HAP-1 (cell line): ENCODE measurements at places on chromosomes 3 and 15.
A peak's percentile ranks its signal among the peaks of the same experiment; 100 is the strongest.

- peak; percentile 70 for DNase-seq
Observed at GRCh38 chr3:150922611-150923010, 17.4 kb upstream of the MINDY4B start.

- no peak for DNase-seq
Observed at GRCh38 chr3:170033489-170033888, 4.3 kb upstream of the GPR160 start.

DNA sequence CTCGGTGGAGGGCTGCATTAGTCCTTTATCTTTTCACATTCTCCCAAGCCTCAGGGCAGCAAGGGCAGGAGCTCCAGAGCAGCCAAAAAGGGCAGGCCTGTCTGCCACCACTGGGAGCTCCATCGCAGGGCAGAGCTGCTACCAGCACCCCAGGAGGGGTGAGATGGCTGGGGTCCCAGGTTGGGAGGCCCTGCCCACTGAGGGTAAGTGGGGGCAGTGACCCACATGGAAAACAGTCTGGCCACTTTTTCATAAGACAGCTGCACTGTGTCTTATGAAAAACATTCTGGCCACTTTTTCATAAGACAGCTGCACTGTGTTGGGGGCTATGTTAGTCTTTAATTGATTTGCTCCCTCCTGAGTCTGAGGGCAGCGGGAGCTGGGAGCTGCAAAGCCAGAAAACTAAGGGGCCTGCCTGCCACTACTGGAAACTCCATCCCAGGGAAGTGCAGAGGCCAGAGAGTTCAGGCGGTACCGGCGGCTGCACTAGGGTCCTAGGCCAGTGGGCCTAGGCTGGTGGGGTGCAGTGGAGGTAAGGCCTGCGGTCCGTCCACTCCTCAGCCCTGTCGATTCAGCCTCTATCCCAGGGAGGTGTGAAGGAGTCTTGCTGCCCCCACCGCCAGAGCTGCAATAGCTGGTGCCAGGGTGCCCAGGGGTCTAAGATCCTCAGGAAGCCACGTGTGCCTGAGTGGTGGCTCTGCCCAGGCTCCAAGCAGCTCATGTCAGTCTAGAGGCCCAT, 45.4 kb downstream of the TMCO5A start:
- no peak for DNase-seq

DNA sequence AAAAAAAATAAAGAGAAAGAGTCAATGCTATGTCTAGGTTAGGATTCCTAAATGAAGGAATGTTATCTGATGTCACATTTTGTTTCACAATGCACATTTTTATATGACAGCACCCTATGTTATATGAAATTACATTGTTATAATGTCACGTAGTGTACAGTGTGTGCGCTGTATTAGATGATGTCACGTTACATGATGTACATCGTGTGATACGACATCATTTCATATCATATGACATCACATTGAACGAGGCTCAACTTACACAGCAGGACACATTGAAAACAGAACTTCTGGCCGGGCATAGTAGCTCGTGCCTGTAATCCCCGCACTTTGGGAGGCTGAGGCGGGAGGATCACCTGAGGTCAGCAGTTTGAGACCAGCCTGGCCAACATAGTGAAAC, 150.0 kb downstream of the OCA2 start:
- DNase-seq = no peak

GRCh38 chr3:56825567-56826438, 24.1 kb upstream of the ARHGEF3 start:
- DNase-seq = no peak

DNA sequence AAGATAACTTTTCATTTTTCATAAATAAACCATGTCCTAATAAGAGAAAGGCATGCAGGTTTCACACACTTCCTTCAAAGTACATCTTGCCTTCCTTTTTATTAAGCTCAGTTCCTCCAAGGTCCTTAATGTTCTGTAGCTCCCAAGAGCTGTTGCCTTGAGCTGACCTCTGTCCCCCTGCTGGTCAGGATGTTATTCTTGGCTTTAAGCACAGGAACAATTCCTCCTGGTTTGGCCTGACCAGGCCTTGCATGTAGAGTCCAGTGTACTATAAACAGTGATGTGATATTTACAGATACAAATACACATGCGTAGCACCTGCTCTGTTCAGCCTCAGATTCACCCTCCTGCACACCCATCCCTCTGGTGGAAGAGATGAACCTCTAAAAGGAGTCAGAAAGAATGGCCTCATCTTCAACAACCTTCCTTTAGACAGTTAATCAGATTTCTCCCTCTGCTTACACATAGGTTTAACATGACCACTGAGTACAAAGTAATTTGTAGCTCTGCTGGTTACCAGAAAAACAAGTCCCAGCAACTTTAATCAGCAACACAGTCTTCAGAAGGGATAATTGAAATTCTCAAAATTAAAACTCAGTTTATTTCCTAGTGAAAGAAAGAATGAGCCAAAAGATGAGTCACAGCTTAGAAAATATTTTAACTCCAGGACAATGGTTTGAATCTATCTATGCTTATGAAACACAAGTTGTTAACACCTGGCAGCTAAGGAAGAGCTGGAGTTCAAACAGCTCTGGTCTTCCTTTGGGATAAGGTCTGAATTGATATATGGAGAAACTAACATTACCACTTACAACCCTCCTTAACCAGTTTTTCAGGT, 46.5 kb downstream of the PTPN9 start:
- DNase-seq = no peak

DNA sequence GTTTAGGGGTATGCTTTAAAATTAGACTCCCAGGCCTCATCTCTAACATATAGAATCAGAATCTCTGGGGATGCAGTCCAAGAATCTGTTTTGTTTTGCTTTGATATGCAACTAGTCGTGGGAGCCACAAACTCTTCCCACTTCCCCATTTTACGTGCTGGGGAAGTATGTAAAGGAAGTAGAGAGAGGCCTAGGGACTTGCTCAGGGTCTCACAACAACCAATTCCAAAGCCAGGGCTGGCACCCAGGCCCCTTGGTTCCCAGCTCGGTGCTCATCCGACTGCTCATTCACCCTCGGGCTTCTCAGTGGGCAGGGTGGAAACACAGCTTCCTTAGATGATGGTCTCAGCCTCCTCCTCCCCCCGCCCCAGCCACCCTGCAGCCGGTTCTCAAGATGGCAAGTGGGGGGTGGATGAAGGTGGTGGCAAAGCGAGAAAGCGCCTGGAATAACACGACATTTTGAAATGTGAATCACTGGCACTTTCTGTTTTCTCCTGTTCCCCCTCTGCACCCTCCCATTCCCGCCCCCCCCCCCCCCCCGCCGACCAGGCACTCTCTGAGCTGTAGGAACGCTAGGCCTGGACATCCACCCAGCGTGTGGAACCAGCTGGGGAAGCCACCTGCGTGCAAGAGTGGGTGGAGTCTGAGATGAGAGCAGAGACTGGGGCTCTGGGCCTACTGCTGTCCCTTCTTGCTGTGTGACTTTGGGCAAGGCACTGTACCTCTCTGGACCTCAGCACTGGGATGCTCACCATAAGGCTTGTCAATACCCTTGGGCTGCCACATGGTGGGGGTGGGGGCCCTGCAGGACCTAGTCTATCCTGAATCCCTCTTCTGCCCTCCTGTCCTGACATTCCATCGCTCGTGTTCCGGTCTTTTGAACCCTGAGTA, 214.5 kb downstream of the RPLP1 start:
- no peak for DNase-seq

GRCh38 chr15:42226648-42227047, 18.5 kb upstream of the VPS39 start:
- no peak for DNase-seq

DNA sequence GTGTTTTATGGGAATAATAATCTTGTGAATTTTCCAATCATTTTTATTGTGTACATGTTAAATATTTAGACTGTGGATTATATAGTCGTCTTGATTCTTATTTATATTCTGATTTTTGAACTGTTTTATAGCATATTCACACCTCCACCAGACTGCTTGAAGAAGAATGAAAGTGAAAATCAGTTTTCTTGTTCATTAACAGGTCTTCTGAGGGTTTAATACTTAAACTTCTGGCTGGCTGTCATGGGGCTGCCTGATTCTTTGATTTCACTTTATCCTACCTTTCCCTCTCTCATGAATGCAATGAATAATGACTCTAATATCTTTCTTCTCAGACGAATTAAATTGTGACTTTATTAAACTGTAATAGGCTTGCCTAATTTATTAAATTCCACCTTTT, 56.2 kb downstream of the ATP2C1 start:
- no peak for DNase-seq

DNA sequence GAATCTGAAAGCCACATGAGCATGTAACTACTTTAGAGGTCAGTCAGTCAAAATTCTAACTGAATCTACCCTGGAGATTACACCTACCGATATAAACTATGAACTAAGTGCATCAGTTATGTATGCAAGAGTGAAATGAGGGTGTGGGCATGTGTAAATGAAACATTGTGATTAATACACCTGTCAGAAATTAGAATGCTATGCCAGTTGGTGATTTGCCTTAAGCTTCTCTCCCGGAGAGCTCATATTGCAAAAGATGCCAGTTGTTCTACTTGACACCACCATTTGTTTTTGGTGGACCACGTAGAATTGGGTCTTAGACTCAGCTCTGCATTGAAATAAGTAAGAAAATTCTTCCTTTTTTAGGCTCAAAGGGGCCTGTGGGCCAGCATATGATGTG, 91.0 kb upstream of the KBTBD8 start:
- DNase-seq = no peak

DNA sequence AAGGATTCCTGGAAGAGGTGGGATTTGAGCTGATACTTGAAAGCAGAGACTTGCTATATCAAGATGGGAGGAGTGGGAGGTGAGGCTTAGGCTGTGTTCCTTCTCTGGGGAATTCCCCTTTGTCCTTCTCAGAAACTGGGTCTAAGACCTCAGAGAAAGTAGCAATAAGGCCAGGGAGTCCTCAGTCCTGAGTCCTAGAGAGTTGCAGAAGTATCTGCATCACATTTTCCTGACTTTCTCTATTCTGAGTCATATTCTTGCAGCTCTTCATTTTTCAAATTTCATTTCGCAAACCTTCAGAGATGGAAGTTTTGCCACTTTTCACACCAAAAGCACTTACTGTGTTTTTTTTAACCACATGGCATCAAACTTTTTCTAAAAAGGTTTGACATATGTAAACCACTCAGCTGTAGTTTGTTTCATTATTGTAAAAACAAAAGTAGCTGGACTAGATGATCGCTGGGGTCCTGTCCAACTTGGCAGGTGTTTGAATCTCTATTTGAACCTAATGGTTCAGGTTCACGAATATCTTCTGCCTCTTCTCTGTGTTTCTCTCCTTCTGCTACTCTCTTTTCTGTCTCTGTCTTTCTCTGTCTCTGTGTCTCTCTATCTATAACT, 21.3 kb downstream of the COLQ start:
- no peak for DNase-seq

GRCh38 chr15:60544581-60545264, 65.8 kb upstream of the ICE2 start:
- DNase-seq = peak; percentile 60
